ENCODE measurements at places on chromosomes 12 and 14. TPM values are rescaled to one million over a fixed set of nuclear protein-coding genes. Genes with fewer than 3 reads are reported as not detected.

ARHGAP9 gene
- total RNA-seq, result 0.39 TPM

CCDC38 gene
- not detected for total RNA-seq

DNA sequence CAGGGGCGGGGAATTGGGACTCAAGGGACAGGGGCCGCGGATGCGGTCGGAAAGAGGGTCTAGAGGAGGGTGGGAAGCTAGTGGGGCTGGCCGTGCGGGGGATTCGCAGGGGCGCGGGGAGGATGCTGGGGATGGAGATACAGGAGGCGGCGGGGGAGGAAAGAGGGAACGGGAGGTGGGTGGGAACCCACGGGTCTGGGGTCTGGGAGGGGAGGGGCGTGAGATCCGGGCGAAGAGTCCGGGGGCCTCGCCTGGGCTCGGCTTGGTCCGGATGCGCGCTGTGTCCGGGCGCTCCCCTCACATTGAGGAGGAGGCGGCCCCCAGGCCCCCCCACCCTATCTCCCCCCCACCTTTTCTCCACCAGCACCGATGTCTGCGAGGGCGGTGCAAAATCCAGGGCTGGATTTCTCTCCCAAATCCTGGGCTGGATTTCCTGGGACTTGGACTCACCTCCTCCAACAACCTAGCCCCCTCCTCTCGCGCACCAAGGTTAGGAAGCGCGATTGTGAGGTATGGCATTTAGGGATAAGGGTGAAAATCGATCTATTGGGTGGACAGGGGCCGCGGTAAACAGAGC lies at the start of gene AGAP2:
Gene AGAP2, minus strand, starts transcription at position 82 of the 577 bp plus-strand sequence. CDS start 496 bp downstream, outside the sequence.
- DNase-seq, result no peak

GRCh38 chr12:57145460-57146059 lies 1.9 kb downstream of the LRP1-AS start:
- no peak for DNase-seq

DNA sequence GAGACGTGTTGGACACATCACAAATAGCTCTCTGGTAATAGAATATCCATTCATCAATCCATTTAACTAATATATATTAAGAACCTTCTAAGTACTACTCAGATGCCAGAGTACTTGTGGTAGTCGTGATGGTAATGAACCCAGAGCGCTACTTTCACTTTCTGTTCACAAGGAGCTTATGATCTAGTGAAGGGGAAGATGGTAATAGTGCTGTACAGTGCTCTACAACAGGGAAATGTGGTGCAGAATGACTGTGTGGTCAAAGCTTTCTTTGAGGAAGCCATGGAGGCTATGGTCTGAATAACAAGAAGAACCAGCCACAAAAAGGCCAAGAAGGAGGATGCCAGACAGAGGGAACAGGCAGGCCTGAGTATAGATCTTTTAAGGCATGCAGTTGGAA lies 212.0 kb downstream of the PTPRO start:
- DNase-seq, result no peak

DNA sequence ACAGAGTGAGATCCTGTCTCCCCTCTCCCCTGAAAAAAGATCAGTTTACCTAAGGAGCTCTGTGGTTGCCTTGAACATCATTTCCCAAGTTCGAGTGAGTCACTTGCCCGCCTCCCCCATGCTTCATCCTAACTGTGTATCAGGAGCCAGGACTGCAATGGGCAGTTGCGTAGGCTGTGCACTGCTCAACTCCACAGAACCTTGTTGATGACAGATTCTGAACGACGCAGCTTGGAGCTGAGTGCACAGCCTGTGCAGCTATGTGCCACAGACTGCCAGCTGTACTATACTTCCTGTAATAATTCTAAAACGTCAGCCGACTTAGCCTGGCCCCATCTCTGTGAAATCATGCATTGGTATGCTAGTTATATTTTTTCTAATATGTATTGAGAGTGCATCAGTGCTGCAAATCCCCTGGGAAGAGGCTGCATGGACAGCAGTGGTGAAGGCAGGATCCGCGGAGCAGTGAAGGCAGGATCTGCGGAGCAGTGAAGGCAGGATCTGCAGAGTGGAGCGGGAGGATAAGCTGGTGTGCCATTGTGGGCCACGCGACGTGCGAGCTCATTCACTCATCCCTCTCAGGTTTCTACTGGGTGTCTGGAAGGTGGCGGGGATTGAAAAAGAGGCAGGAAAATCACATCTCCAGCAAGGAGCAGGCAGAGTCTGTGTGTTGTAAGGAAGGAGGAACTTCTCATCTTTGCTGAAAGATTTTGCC lies 80.8 kb downstream of the GALNT9 start:
- no peak for DNase-seq

INSM2 gene
- not detected for total RNA-seq

GRIP1 gene
- 47.4 TPM for total RNA-seq

HOXC4 gene
- 0.57 TPM for total RNA-seq

GRCh38 chr14:66717561-66718140 lies 209.7 kb downstream of the GPHN start:
- DNase-seq, result no peak

GRCh38 chr12:111596985-111597830 lies 1.9 kb downstream of the ATXN2 start:
- DNase-seq, result peak; percentile 50

NCKAP5L gene
- total RNA-seq, result 10.0 TPM

CCDC184 gene
- total RNA-seq, result 0.51 TPM

DNA sequence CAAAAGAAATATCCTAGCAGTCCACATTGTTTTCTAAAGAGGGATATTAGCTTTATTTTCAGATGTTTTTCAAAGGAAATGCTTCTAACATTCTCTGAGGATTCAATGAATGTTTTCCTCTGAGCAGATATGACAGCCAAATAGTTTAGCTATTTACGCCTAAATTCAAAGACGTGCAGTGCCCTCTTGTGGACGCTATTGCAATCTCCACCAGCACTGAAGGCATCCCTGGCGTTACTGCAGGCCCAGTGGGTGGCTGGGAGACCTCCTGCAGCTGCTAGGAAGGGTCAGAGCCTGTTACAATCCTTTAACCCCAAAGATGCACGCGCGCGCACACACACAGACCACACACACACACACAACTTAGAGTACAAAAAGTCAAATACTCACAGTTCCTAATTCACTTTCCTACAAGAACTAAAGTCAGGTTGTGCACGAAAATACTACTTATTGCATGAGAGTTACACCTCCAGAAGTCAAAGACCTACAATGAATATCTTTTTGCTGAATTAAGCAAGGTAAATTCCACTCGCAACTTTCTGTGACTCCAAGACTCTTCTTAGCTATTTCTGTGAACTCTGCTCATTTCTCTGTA lies 589.3 kb upstream of the TMEM132C start:
- DNase-seq, result peak; percentile 67

ABCB9 gene
- total RNA-seq, result 26.5 TPM

KRT83 gene
- total RNA-seq, result not detected

RTL1 gene
- 0.12 TPM for total RNA-seq

TRHDE gene
- 31.6 TPM for total RNA-seq

DNA sequence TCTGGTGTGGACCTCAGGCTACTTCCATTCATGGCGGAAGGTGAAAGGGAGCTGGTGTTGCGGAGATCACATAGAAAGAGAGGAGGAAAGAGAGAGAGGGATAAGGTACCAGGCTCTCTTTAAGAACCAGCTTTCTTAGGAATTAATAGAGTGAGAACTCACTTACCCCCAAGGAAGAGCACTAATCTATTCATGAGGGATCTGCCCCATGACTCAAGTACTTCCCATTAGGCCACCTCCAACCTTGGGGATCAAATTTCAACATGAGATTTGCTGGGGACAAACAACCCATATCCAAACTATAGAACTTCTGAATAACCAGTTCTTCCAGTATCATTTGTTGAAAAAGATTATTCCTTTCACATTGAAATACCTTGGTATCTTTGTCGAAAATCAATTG lies 34.0 kb upstream of the C2CD5 start:
- DNase-seq, result no peak

- DNase-seq, result no peak
These were observed 31.1 kb downstream of the ELK3 start for GRCh38 chr12:96225044-96225855.

DNA sequence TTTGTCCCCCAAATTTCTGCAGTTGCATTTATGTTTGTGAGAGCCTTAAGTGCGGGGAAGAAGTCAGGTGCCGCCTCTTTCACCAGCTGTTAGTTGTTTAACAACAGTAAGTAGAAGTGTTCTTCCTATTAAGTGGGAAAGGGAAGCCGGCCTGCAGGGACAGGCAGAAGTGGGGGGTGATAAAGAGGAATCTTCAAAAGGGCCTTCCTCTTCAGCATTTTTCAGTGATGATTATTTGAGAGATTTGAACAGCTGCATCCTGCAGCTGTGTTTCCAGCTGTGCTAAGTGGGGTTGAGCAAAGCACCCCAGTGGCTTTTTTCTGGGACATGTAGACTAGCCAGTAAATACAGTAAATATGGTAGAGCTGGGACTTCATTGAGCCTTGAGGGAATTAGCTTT lies 32.1 kb upstream of the SLC38A1 start:
- no peak for DNase-seq

- DNase-seq, result no peak
These were observed 550.8 kb upstream of the TMEM132C start for GRCh38 chr12:127716166-127716565.

- DNase-seq, result no peak
These were observed 21.5 kb downstream of the EFCAB11 start for GRCh38 chr14:89933002-89933401.

COX8C gene
- not detected for total RNA-seq

DNA sequence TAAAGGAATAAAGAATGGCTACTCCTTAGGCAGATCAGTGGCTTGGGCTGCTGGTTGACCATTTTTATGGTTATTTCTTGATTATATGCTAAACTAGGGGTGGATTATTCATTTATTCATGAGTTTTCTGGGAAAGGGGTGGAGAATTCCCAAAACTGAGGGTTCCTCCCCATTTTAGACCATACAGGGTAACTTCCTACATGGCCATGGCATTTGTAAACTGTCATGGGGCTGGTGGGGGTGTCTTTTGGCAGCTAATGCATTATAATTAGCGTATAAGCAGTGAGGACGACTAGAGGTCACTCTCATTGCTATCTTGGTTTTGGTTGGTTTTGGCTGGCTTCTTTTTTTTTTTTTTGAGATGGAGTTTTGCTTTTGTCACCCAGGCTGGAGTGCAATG lies 25.6 kb upstream of the JPH4 start:
- no peak for DNase-seq

TTC9 gene
- total RNA-seq, result 9.8 TPM

DNA sequence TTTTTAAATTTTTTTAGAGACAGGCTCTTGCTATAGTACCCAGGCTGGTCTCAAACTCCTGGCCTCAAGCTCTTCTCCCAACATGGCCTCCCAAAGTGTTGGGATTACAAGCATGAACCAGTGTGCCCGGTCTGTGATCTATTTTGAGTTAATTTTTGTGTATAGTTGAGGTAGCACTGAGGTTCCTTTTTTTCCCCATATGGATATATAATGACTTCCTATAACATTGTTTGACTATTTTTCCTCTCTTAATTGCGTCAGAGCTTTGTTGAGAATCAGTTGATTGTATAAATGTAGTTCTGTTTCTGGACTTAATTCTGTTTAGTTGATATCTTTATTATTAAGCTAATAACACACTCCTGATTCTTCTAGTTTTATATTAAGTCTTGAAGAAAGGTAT lies 8.6 kb upstream of the M6PR start:
- no peak for DNase-seq

CPNE8 gene
- total RNA-seq, result 18.6 TPM

DNA sequence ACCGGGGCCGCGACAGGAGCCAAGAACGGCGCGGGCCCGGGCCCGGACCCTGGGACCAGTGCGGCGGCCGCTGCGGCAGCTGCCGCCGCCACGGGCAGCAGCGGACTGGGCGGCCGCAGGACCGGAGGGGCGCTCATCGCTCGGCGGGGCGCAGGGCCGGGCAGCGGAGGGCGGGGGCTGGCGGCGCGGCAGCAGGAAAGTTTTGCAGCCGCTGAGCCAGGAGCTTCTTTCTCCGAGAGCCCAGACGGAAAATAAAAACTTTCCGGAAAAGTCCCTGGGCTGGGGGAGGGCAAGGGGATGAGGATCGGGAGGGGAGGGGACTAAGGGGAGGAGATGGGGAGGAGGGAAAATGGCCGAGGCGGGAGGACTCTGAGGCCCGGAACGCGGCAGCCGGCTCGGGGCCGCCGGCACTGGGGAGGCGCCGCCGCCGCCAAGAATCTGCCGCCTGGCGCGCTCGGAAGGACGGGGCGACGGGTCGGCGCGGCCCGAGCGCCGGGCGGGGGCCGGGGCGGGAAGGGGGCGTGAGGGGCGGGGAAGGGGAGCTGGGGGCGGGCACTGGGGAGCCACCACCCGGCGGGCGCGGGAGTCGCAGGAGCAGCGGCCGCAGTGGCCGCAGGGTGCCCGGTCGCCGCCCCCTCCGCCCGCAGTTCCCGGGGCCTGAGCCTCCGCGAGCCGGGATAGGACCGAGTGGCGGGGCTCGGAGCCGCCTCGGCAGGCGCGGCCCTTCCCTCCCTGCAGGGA lies at the start of gene PRKD1:
Gene PRKD1, minus strand, starts transcription at position 472 of the 741 bp plus-strand sequence.
- DNase-seq, result peak; percentile 75

DBX2 gene
- not detected for total RNA-seq

GRCh38 chr12:94222351-94223084 lies 74.1 kb downstream of the PLXNC1 start:
- DNase-seq, result no peak

DNA sequence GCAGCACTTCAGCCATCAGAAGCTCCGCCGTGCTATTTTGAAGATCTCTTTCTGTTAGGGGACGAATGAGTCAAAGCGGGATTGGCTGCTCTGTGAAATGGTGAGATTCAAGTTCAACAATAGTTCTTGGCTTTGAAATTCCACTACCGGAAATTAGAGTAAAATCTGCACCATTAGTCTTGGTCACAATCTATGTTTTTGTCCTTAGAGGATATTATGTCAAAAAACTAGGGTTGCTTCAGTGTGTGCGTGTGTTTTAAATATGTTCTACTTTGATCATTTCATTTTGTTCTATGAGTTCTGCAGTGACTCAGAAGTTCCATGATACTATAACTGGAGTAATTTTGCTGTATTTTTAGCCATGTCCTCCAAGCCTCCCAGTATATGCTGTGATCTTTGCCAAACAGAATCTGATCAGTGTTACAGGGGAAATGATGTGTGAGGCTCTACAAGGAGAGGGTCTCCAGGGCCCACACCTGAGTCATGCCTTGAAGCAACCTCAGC lies 22.6 kb downstream of the GPHB5 start:
- DNase-seq, result no peak

GNB3 gene
- not detected for total RNA-seq

KLRD1 gene
- not detected for total RNA-seq

TRIM9 gene
- total RNA-seq, result 1.6 TPM

DNA sequence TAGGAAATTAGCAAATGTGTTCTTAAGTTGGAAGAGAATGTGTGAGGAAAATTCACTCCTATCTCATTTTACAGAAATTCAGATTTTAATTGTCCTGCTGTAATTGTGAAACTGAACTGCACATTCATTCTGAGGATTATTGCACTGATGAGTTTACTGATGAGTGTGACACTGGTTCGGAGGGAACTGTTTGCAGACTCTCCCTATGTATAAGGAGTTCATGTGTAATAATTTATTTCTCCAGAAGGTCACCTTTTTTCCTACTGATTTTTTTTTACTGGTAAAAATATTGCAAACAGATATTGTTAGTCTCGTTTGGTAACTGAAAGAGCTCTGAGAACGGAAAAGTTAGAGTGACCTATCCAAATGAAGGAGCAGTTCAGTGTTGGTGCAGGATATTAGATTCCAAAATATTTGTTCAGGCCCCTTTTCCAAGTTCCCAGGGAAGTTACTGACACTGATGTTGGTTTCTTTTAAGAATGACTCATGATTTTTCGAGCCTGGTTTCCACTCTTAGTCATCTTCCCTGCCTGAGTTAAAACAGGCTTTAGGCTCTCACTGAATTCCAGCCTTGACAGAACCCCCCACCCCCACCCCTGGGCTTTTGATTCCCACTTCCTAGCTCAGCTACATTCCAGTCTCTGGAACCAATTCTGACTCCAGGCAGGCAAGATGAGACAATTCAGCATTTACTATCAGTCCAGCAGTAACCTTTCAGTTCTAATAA lies 18.4 kb downstream of the ANO6 start:
- DNase-seq, result no peak

GRCh38 chr14:44497148-44497547 lies 9.9 kb downstream of the FSCB start:
- DNase-seq, result no peak

Measured in Calu3 (cell line).